Left renal cortex interstitium (tissue), 4 donors: ENCODE measurements at places on chromosomes 13 and 19.

DNA sequence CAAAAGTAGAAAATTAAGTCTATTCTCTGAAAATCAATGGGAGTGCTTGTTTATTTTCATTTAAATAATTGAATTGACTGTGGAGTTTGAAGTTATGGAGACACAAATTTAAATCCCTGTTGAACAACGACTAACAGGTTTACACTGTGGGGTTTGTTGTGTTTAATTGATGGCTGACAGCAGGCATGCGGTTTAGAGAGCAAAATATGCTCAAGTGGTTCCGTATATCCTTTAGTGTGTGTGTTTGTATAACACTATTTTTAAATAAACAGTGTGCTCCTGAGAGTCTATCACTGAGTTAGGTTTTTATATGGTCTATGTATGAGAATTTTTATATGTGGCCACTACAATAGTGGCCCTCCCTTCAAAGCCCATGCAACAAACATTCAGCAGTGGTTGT, 332.0 kb downstream of the GPC6 start:
- DNase-seq, result no peak

DNA sequence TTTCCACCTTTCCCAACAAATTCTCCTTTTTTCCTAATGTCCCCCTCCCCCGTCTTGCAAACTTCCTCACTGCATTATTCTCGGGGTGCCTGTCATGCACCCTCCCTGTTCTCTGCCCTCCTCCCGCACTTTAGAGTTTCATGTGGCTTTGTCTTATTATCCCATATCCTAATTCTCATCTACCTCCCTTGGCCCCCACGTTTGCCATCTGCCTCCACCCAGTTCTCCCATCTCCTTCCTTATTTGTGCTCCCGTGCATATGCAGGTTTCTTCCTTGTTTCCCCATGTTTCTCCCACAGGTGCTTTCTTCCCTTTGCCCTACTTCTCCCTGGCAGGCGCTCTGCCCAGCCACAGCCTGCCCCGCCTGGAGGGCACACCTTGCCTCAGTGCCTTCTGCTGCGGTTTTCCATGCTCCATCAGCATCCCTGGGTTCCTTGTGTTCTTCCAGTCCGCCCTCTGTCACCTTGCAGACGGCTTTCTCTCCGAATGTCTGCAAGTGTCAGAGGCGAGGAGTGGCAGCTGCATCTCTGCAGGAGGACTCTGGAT, 1.5 kb downstream of the SPATA13 start:
- no peak for DNase-seq

- DNase-seq, result no peak
Measured at GRCh38 chr19:31511098-31511497, 161.9 kb upstream of the TSHZ3 start.

DNA sequence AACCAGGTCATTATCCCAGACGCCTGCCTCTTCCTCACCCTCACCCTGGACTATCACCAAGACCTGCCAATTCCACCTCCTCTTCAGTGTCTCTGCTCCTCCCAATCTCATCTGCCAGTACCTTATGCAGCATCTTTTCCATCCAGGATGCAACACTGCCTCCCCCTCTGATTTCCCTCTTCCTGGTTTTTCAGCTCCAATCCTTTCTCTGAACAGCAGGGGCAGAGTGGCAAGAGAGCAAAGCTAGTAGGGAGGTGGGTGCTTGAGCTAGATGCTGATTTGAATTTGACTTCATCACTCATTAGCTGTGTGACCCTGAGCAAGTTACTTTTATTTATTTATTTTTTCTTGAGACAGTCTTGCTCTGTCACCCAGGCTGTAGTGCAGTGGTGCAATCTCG, 25.6 kb upstream of the CABP5 start:
- DNase-seq, result no peak

DNA sequence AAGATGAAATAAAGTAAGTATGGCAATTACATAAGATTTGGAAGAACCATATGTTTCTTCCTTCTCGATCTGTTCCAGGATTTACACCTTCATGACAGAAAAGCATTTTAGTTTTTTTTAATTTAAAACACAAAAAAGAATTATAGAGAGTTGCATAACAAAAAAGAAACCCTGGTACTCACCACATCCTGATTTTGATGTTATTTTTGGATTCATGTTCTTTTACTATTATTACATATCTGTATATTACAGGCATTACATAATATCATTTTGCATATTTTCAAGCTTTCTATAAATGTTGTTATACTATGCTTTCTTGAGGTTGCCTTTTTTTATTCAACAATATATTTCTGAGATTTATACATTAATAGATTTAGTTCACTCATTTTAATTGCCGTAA, 6.7 kb upstream of the KATNAL1 start:
- no peak for DNase-seq
